ENCODE measurements at places on chromosomes 11 and 22.

DNA sequence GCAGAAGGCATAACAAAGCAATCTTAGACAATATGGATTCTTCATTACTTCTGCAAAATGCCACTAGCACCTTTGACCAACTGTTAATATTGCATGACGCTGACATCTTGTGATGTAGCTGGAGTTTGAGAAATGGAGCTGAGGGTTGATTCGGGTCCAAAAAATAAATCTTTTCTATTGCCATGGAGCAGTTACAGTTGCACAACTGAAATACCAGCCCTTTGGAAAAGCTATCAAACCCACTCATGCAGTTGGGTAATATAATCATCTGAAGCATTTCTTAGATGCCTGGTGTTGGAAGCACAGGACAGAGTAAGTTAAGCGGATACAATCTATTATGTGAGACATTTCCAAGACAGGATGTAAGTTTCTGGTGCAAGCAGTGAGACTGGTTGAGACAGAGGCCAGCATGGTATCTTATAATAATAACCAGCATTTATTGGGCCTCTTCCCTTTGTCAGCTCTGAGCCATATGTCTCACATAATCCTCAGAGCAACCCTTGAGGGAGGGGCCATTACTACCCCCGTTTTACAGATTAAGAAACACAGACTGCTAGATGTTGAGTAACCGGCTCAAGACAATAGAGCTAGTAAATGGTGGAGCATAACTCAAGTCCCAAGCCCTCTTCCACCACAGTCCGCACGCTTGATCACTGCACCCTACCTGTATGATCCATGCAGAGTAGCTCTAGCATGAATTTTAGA is 74.9 kb upstream of the CAPRIN1 start:
- H3K36me3 ChIP-seq: no peaks in the 10 kb centered on the region
- H3K27me3 ChIP-seq: peaks cover 45% of the 10 kb centered on the region
- no peak overlapping the region for H3K27ac ChIP-seq

DNA sequence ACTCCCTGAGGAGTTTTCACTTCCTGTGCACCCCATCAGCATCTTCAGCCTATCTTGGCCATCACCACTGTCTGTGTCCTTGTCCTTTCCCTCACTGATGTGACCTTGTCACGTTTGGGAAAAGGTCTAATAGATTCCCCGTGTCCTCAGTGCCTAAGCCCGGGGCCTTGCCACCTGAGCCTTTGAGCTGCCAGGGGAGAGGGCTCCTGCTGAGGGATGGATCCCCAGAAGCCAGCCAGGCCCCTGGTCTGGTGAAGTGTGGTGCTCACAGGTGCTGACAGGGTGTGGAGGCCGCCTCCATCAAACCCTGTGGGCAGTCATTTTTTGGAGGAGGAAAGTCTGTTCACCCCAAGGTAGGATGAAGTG is 47.2 kb downstream of the GAB4 start:
- H3K36me3 ChIP-seq: no peaks in the 10 kb centered on the region
- DNase-seq: no peak
- H3K27me3 ChIP-seq: peaks cover 25% of the 10 kb centered on the region

DNA sequence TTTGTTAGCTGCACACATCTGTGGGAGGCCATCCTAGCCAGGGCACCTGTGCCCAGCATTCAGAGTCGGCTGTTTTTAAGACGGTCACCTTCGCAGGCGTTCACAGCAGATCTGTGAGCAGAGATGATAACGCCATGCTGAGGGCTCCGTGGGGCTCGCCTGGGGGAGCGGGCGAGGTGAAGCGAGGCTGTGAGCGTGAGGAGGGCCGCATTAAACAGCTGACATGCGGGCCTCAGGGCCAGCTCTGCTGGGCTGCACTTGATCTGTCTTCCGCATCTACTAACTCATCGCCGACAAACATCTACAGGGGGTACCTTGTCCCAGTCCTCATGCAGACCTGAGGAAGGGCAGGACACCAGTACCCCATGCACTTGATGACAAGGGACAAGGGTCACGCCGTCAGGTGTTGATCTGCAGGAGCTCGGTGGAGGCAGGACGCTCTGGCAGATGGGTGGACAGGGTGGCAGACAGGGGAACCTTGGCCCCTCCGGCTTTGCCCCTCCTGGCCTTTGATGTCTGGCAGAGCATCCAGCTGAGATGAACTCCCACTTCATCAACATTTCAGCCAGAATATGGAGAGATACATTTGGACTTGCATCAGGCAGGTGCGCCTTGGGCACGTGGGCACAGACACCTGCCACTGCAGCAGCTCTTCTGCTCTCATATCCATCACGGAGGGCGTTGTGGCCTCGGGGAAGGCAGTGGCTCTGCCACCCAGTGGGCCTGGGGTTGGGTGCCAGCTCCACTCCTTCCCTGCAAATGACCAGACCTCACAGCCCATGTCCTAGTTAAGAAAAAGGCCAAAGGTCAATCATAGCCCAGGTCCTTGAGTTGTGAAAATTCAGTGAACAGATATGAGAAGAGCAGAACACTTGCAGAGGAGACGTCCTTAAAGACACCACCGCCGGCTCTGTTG is 822.9 kb downstream of the BRD1 start:
- no peak for DNase-seq
- H3K36me3 ChIP-seq: no peaks in the 10 kb centered on the region
- peaks cover 5% of the 10 kb centered on the region for H3K27me3 ChIP-seq

GRCh38 chr11:77300695-77301094 is 791 bp downstream of the GDPD4 start:
- no peaks in the 10 kb centered on the region for H3K36me3 ChIP-seq
- peaks cover 8% of the 10 kb centered on the region for H3K27me3 ChIP-seq
- no peak for DNase-seq
- no peak overlapping the region for H3K4me3 ChIP-seq
- no peaks in the 10 kb centered on the region for H3K4me1 ChIP-seq

DNA sequence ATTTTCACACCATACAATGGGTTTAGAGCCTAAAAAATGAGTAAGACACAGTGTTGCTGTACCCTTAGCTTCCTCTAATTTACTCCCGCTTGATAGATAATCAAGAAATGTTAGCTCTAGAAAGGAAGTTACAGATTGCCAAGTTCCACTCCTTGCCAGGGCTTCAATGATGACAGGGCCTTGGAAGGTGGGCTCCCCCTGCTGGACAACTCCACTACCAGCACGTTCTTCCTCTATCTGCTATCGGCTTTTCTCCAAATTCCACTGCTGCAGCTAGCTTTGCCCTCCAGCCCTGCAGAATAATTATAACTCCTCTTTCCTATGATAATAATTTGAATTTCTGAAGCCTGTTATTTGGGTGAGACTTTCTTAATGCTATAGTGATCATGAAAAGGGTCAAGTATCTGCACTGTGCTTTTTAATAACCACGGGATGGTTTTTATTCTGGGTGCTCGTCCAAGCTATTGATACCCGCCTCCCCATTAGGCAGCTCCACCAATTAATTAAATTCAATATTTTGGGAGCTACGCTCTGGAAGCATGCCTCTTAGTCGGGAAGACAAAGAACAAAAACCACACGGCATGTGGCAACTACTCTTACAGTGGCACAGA is 9.0 kb downstream of the SYN3 start:
- peaks cover 56% of the 10 kb centered on the region for H3K27me3 ChIP-seq
- DNase-seq: peak; percentile 28
- peaks cover 7% of the 10 kb centered on the region for H3K36me3 ChIP-seq
- H3K4me3 ChIP-seq: peak overlapping the region; percentile 10
- H3K4me1 ChIP-seq: peaks cover 3% of the 10 kb centered on the region

GRCh38 chr22:49106096-49106841 is 721.4 kb downstream of the BRD1 start:
- peaks cover 3% of the 10 kb centered on the region for H3K4me1 ChIP-seq
- peaks cover 64% of the 10 kb centered on the region for H3K27me3 ChIP-seq
- no peak for DNase-seq
- no peak overlapping the region for H3K27ac ChIP-seq
- no peak overlapping the region for H3K4me3 ChIP-seq

GRCh38 chr22:30424534-30425326 is 838 bp upstream of the MTFP1 start:
- H3K36me3 ChIP-seq: no peaks in the 10 kb centered on the region
- peak overlapping the region; percentile 97 for H3K27ac ChIP-seq
- peak overlapping the region; percentile 95 for H3K4me3 ChIP-seq
- DNase-seq: no peak

GRCh38 chr11:123775289-123775688 is 21.0 kb upstream of the OR6X1 start:
- no peaks in the 10 kb centered on the region for H3K4me1 ChIP-seq
- H3K27me3 ChIP-seq: peaks cover 9% of the 10 kb centered on the region
- no peak overlapping the region for H3K27ac ChIP-seq
- DNase-seq: no peak
- no peaks in the 10 kb centered on the region for H3K36me3 ChIP-seq

DNA sequence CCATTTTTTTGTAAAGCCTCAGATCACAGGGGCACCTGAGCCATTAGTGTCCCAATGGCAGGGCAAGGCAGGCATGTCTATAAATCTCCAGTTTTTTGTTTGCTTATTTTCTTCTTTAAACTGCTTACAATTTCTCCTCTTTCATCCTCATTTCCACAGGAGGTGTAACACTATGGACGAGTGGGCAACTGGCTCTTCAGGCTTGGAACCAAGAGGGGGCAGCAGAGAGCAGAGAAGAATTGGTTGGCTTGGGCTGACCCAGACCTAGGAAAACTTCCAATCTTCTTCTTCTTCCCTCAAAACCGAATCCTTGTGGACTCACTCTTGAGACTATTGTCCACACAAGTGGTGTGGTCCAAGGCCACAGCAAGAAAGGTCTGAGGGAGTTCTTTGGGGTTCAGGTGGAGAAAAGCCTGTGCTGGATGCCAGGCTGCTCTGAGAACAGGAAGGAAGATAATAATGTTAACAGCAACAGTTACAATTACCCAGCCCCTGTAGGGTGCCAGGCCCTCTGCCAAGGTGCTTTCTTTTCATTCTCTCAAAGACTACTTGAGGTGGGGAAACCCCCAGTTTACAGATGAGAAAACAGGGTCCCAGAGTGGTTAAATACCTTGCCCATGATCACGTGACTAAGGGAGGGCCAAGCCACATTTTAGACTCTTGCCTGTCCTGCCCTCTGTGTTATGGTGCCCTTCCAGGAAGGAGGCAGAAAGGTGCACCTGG is 70.7 kb upstream of the E2F8 start:
- H3K27me3 ChIP-seq: peaks cover 29% of the 10 kb centered on the region
- H3K4me1 ChIP-seq: no peaks in the 10 kb centered on the region
- DNase-seq: no peak
- no peak overlapping the region for H3K4me3 ChIP-seq

- H3K4me1 ChIP-seq: no peaks in the 10 kb centered on the region
- H3K27me3 ChIP-seq: peaks cover 4% of the 10 kb centered on the region
These were observed 56.9 kb downstream of the PARVA start for GRCh38 chr11:12434325-12434654.

DNA sequence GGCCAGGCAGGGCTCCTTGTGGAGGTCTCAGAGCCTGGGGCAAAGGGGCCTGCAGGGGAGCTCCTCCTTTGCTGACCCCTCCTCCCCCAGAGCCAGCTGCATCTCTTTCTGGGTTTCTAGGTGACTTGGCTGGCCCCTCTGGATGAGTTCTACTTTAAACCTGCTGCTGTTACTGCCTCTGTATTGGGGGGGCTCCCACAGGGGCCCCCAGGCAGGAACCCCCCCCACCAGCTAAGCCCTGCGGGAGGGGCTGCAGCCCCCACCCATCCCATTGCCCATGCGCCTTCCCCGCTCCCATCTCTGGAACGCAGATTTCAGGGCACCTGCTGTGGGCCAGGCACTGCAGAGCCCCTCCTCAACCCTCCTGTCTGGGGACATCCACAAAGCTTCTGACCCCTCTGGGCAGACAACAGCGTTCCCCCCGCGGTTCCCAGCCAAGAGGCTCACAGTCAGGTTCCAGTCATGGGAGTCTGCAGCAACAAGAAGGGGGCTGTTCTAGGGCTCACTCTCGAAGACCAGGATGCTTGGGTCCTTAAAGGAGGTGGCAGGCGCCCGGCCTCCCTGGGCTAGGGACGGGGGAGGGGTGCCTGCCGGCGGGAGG is 815 bp upstream of the PLCB3 start:
- DNase-seq: no peak
- H3K27me3 ChIP-seq: no peaks in the 10 kb centered on the region
- no peaks in the 10 kb centered on the region for H3K36me3 ChIP-seq

GRCh38 chr11:69700278-69701140 is 3.3 kb downstream of the FGF19 start:
- H3K36me3 ChIP-seq: no peaks in the 10 kb centered on the region
- H3K4me1 ChIP-seq: no peaks in the 10 kb centered on the region
- H3K27me3 ChIP-seq: peaks cover 49% of the 10 kb centered on the region

GRCh38 chr11:123698546-123699127 is 42.8 kb downstream of the ZNF202 start:
- H3K27ac ChIP-seq: no peak overlapping the region
- no peak overlapping the region for H3K4me3 ChIP-seq
- DNase-seq: no peak
- H3K36me3 ChIP-seq: no peaks in the 10 kb centered on the region
- peaks cover 72% of the 10 kb centered on the region for H3K27me3 ChIP-seq

- no peaks in the 10 kb centered on the region for H3K36me3 ChIP-seq
- no peak for DNase-seq
- no peak overlapping the region for H3K27ac ChIP-seq
- no peaks in the 10 kb centered on the region for H3K27me3 ChIP-seq
- no peak overlapping the region for H3K4me3 ChIP-seq
- peaks cover 6% of the 10 kb centered on the region for H3K4me1 ChIP-seq
These were observed 8.6 kb upstream of the IGLL5 start for GRCh38 chr22:22878801-22879674.

GRCh38 chr22:23754980-23755636 is 883 bp upstream of the VPREB3 start:
- H3K4me1 ChIP-seq: peaks cover 6% of the 10 kb centered on the region
- H3K27ac ChIP-seq: no peak overlapping the region
- H3K27me3 ChIP-seq: no peaks in the 10 kb centered on the region
- no peaks in the 10 kb centered on the region for H3K36me3 ChIP-seq
- no peak overlapping the region for H3K4me3 ChIP-seq

GRCh38 chr22:45833613-45834012 is 143.3 kb downstream of the WNT7B start:
- H3K4me1 ChIP-seq: peaks cover 6% of the 10 kb centered on the region
- no peak for DNase-seq
- H3K36me3 ChIP-seq: peaks cover 11% of the 10 kb centered on the region
- H3K27ac ChIP-seq: no peak overlapping the region
- H3K4me3 ChIP-seq: no peak overlapping the region

DNA sequence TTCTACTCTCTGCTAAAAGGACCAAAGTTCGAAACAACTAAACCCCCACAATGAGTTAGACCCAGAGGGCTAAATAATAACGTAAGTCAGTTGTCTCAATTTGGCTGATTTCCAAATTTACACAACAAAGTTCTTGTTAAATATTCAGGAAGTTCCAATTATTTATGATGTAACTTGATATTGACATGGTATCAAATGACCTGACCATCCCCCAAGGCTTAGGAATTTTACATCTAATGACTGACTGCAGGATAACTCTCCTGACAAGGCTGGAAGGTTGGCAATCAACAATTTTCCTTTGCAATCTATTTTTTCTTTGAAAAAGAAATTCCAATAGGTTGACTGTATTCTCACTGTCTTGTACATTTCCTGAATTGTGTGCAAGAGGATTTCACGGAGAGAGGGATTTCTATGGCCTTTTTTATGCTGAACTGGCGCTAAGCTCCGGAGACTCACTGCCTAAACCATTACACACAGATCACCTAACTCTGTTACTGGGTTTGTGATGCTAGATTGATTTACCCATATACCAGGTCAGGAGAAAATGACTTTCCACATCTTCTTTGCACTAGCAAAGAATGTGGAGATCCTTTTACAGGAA is 9.6 kb upstream of the CDON start:
- H3K4me3 ChIP-seq: no peak overlapping the region
- H3K4me1 ChIP-seq: no peaks in the 10 kb centered on the region
- no peak for DNase-seq
- H3K27ac ChIP-seq: no peak overlapping the region
- peaks cover 4% of the 10 kb centered on the region for H3K36me3 ChIP-seq
- peaks cover 20% of the 10 kb centered on the region for H3K27me3 ChIP-seq
